Naive thymus-derived CD4-positive, alpha-beta T cell (primary cell): ENCODE measurements at places on chromosomes 2 and 18. TPM values are rescaled to one million over a fixed set of nuclear protein-coding genes. Genes with fewer than 3 reads are reported as not detected.

TTN gene
- 3.1 TPM for polyA plus RNA-seq

HOXD9 gene
- polyA plus RNA-seq: not detected

GPAT2 gene
- 4.6 TPM for polyA plus RNA-seq

SNORC gene
- not detected for polyA plus RNA-seq

BOLL gene
- polyA plus RNA-seq: 0.08 TPM

MAP3K19 gene
- polyA plus RNA-seq: not detected

SERPINB4 gene
- not detected for polyA plus RNA-seq

SF3B6 gene
- 231 TPM for polyA plus RNA-seq

IMPA2 gene
- 7.8 TPM for polyA plus RNA-seq

NEUROD1 gene
- polyA plus RNA-seq: not detected

PLEK gene
- 0.79 TPM for polyA plus RNA-seq

TEKT4 gene
- polyA plus RNA-seq: not detected

KRTCAP3 gene
- polyA plus RNA-seq: 0.39 TPM

DNMT3A gene
- polyA plus RNA-seq: 19.4 TPM

GAREM1 gene
- polyA plus RNA-seq: 1.0 TPM
